NCI-H1417 treated with DMSO at 0.1 percent for 48 hours (cell line): ENCODE measurements at places on chromosomes 5 and 9.
A peak's percentile ranks its signal among the peaks of the same experiment; 100 is the strongest.

GRCh38 chr9:110429453-110429852 lies 91.8 kb upstream of the TXNDC8 start:
- DNase-seq: no peak

- DNase-seq: no peak
Observed at GRCh38 chr9:110452227-110452801, 114.7 kb upstream of the TXNDC8 start.

DNA sequence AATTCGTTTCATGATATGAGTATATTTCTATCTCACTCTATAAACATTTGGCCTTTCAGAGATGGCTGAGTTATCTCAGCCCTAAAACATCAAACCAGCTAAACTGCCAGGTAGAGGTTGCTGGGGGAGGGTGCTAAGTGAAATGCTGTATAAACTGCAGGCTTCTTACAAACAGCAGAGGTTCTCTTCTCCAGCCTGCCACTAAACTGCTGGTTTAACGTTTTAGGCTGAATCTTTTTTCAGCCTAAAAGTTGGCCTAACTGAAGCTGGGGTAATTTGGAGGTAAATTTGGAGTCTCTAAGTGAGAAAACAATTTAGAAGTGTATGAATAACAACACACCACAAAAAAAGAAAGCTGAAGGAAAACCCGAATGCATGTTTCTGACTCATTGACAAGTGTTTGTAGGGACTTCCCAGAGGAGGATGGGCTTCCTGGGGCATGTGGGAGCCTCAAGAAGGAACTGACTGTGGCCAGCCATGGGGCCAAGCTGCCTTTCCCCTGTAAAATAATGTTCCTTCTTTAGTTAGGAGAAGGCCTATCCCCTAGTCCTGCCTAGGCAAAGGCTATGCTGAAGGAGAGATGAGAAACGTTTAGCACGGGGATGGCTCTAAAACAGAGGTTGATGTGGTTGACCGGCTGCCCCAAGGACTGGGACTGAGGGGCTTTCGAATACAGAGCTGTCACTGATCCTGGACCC lies 44.3 kb downstream of the SLC28A3 start:
- DNase-seq: no peak

GRCh38 chr9:137243626-137244485 lies 2.8 kb downstream of the TUBB4B start:
- no peak for DNase-seq

GRCh38 chr5:164302533-164303235 lies 797.3 kb downstream of the MAT2B start:
- no peak for DNase-seq

DNA sequence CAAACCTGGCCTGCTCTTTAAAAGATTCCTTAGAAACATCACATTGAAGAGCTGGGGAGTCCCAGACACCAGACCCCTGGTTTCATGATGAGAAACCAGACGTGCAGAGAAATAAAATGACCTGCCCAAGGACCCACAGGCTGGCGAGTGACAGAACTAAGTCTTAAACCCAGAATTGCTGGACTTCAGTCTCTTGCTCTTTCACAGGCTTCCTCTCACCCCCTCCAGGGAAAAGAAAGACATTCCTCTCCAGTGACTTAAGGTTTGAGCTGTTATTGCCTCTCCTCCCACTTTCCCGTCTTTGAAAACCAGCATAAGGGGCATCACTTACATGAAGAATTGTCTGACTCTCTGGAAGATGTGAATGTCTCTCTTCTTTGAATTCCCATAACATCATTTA lies 535.2 kb downstream of the IRX1 start:
- DNase-seq: no peak

DNA sequence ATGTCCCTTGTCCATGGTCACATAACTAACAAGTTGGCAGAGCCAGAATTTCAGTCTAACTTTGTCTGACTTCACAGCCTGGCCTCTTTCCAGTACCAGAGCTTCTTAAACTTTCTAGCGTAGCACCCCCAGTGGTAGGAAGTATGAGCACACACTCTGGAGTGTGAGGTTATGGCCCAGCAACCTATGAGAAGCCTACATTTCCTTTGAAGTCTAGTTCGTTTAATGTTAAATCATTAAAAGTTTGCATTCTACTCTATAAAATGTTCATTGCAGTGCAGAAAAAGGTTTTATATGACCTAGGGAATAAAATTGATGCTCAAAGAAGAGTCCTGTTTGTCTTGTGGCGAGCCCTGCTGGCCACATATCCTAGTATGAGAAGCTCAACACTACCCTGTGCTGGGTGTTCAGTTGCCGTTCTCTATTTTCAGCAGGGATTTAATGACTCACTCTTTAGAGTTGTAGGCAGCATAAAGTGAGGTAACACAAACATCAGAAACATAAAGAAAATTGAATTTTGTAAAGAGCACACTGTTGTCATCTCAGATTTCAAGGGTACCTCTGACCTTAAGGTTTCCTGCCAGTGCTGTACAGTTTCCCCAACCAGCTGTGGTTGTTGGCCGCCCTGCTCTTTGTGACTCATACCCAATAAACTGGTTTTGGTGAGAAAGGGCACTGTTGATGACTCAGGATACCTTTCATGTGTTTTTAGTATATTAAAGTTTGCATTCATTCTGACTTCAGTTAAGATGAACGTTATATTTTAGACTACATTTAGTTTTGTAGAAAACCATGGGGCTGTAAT lies 14.3 kb downstream of the MCCC2 start:
- DNase-seq: no peak

- DNase-seq: no peak
Observed at GRCh38 chr5:59766427-59767210, 126.9 kb downstream of the PDE4D start.

DNA sequence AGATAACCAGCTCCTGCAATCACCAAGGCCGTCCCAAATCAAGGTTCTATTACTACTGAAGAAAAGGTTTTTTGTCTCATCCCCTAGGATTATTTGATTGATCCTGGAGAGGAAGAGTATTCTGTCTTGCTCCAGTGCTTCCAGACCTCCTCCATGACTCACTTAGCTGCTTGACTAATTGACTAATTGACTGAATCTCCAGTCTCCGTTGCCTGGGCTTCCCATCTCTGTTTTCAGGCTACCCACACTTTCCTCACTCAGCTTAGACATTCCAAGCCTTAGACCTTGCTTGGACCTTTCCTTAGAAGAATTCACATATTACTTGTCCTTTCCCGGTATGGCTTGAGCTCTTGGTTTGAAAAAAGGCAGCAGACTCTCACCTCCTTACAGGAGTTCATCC lies 60.6 kb downstream of the FRMD3 start:
- DNase-seq: no peak

GRCh38 chr5:95835682-95836385 lies 13.3 kb upstream of the GLRX start:
- DNase-seq: no peak

DNA sequence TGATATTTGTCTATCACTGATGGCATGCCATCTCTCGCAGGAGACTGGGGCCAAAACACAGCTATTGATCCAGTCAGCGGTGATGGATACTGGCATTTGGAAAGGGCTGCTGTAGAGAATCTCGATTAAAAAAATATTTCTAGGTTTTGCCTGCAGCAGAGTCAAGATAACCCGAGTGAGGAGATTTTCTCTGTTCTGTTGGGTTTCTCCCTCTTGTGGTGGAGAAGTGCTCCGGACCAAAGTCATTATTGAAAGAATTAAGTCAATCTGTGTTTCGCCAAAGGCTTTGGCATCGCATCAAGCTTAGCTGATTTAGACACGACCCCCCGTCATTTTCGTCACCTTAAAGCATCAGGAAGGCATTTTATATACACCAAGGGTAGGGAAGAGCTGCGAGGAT lies 97.1 kb upstream of the IRX2 start:
- DNase-seq: no peak

DNA sequence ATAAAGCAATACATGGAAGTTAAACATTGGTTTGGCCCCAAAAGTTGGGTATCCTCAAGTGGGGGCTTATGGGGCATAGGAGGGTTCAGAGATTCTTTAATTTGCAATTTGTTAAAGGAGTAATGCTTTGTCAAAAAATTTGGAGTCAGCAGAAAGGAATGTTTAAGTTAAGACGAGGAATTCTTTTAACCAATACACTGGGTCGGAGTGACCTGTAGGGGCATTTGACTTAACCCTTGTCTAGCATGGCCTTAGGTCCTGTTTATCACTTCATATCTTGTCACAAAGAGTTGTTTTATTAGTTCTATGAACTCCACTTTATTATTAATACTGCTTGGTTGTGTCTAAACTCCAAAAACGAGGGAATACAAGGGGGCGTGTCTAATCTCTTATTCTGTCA lies 656.1 kb upstream of the RORB start:
- no peak for DNase-seq

DNA sequence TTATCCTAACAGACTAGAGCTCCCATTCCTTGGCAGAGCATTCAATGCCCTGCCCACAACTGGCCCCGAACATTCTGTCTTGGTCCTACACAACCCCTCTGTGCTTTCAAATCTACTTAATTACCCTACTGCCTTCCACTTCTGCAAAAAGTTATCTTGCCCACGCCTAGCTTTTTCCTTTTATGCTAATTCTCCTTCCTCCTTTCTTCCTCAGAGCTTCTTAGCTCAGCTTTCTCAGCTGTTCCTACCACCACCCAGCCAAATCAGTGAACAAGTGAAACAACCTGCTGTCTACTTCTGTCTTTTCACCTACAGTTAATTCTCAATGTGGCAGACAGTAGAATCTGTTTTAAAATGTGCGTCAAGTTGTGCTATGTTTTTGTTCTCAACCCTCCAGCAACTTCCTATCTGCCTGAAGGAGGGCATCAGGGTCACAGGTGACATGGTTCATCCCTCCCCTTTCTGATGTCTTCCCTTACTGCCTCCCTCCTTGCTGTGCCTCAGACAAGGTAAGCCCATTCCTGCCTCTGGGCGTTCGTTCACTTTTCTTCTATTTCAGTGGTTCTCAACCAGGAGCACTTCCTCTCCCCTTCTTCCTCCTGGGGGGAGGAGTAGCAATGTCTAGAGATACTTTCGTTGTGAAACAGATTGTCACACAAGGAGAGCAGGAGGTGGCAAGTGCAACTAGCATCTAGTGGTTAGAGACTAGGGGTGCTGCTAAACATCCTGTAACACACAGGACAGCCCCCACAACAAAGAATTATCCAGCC lies 1.3 kb upstream of the REEP5 start:
- DNase-seq: no peak

- DNase-seq: no peak
Observed at GRCh38 chr5:141795421-141795820, 82.8 kb downstream of the PCDH1 start.

- no peak for DNase-seq
Observed at GRCh38 chr5:73066466-73066865, 53.9 kb upstream of the TMEM171 start.

GRCh38 chr5:137565450-137565849 lies 66.3 kb upstream of the SPOCK1 start:
- DNase-seq: no peak

GRCh38 chr9:77946969-77947620 lies 84.5 kb downstream of the GNAQ start:
- peak; percentile 4 for DNase-seq

DNA sequence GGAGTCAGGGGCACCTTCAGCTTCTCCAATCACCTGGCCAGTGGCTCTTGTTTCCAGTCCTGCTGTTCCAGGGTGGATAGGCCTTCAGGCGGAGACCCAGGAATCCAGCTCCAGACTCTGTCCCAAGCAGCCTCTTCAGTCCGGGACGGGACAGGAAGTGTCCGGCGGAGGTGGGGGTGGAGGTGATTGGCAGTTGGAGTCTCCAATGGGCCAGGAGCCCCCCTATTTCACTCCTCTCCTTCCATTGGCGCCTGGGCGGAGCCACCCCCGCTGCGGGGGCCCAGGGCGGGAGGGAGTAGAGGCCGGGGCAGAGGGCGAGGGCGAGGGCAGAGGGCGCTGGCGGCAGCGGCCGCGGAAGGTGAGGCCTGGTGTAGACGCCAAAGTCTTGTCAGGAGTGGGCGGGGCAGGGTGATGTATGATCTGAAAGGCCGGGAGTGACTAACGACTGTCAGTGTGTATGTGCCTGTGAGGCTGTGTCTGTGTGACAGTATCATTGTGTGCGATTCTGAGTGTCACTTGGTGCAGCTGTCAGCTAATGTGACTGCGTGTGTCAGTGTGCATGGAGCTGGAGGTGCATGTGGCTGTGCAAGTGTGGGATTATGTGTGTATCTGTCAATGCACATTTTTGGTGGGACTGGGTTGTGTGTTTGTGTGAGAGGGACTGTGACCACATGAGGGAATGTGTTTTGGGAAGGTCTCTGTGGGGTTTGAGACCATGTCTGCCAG lies at the start of gene IL11RA:
IL11RA (plus strand) TSS at position 310 of the 726 bp plus-strand sequence. CDS start 3,033 bp downstream, outside the sequence.
- DNase-seq: no peak

- no peak for DNase-seq
Observed at GRCh38 chr9:92170848-92171247, 55.6 kb upstream of the SPTLC1 start.

DNA sequence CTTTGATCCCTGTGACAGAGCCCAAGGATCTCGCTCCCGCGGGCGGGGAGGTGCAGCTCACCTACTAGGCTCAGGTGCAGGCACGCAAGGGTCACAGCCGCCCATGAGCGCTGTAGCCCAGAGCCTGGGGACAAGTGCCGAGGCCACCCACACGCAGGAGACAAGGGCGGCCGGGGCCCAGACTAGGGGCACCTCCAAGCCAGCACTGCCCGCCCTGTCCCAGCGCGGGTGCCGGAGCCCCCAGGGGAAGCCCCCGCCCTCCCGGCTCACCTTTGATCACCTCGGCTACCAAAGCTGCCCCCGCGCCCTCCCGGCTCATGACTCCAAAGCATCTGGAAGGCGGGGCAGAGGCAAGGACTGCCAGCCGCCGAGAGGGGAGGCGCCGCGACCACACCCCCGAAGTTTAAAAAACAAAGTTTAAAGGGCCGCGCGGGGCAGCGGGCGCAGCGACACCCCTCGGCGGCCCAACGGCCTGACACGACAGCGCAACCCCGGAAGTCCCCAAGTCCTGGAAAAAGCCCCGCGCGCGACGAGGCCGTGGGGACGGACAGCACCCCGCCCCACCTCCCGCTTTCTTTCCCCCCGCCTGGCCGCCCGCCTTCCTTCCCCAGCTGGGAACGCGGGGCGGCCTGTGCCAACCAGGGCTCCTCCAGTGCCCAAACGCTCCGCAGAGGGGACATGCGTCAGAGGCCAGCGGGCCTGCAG lies 53.0 kb downstream of the CDC14B start:
- DNase-seq: no peak

- DNase-seq: no peak
Observed at GRCh38 chr9:101572316-101572715, 22.5 kb downstream of the PPP3R2 start.

GRCh38 chr5:154145268-154145667 lies 45.3 kb upstream of the GALNT10 start:
- DNase-seq: no peak

DNA sequence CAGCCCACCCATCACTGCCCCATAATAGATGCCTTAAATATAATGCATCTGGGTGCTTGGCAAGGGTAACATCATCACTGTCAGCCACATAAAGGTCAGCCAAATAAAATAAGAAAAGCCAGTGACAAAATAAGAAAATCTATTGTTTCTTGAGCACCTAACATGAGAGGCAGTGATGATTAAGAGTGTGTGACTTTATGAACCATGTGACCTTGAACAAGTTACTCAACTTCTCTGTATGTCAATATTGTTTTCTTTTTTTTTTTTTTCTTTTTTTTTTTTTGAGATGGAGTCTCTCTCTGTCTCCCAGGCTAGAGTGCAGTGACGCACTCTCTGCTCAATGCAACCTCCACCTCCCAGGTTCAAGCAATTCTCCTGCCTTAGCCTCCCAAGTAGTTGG lies 98.7 kb downstream of the CDK5RAP2 start:
- DNase-seq: no peak

GRCh38 chr5:2550509-2550908 lies 201.0 kb downstream of the IRX2 start:
- no peak for DNase-seq
